AG20443 (cell line): ENCODE measurements at places on chromosomes 7 and 10.

GRCh38 chr7:73645643-73646174 is 21.4 kb upstream of the MLXIPL start:
- DNase-seq: no peak

- no peak for DNase-seq
These were observed 116.7 kb downstream of the CYP26A1 start for GRCh38 chr10:93190372-93190771.

- DNase-seq: no peak
These were observed 18.6 kb downstream of the CACNB2 start for GRCh38 chr10:18158773-18159265.

DNA sequence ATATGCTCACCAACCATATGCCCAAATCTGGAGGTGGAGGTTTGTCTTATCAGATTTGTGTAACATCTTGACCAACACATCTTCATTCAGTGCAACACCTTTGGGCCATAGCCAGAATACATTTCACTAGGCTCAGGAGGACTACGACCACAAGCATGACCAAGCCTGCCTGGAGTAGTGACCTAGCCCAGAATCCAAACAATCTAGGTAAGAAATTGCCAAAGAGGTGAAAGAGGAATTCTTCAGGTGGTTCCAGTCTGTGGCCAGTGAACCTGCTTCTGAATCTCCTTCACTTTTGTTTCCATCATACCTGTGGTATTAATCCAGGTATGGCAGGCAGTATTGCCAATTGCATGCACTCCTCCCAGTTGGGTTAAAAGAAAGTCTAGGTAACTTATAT is 112.8 kb upstream of the RAB18 start:
- DNase-seq: no peak

DNA sequence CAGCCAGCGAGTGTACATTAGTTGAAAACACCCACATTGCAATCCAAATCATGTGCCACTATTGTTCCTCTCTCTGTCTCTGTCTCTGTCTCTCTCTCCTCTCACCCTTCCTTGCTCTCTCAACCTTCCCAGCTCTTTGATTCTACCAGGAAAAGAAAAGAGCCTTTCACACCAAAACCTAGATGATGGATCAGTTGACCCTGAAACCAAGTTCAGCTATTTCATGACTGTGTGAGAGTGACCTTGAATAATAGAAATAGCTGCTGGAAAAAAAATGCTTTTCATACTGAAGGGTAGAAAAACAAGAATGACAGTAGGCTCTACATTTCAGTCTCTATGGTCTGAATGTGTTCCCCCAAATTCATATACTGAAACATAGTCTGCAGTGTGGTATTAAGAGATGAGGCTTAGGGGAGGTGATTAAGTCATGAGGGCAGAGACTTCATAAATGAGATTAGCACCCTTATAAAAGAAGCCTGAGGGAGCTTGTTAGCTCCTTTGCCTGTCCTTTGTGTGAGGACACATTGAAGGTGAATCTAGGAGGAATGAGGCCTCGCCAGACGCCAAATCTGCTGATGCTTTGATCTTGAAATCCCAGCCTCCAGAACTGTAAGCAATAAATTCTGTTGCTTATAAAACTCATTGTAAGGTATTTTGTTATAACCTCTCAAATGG is 65.2 kb downstream of the LYZL1 start:
- DNase-seq: no peak
